NCI-H2081 (cell line): ENCODE measurements at places on chromosomes 4 and X.

- DNase-seq = no peak
Observed at GRCh38 chr4:70277121-70277520, 34.7 kb downstream of the CSN3 start.

GRCh38 chrX:38803243-38803587, 2.0 kb downstream of the MID1IP1 start:
- DNase-seq = no peak

DNA sequence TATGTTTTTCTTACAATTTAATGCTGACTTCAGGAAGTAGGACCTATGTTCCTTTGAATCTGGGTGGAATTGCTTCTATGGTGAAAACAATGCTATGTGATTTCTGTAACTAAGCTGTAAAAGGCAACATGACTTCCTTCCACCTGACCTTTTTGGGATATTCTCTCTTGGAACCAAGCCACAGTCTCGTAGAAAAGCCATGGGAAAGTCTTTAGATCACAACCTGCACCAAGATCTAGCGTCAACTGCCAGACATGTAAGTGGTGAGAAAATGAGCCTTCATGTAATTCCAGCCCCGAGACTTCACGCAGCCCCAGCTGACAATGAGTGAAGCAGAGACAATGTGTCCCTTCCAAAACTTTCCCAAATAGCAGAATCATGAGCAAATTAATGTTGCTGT, 297.0 kb upstream of the DCAF8L1 start:
- no peak for DNase-seq

GRCh38 chrX:50877310-50877709, 33.2 kb upstream of the BMP15 start:
- no peak for DNase-seq

- no peak for DNase-seq
Observed at GRCh38 chrX:120464411-120464810, 4.7 kb downstream of the LAMP2 start.

- DNase-seq = no peak
Observed at GRCh38 chr4:41157009-41157408, 57.3 kb downstream of the APBB2 start.

GRCh38 chrX:55006827-55007621, 6.9 kb downstream of the APEX2 start:
- no peak for DNase-seq

DNA sequence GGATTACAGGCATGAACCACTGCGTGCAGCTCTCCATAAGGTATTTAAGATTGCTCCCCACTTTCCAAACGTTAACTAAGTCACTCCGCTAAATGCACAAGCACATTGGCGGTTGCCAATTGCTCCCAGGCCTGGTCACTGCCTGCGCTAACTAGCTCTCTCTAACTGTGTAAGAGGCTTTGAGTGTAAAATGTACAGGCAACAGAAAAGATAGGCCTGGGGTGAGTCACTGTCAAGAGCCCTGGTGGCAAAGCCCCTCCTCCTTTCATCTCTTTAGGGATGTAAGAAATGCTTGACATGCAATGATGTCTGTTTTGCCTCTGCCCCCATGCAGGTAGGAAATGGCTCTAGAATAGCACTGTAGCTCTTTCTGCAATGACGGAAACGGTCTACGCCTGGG, 329.7 kb upstream of the GATB start:
- DNase-seq = no peak

DNA sequence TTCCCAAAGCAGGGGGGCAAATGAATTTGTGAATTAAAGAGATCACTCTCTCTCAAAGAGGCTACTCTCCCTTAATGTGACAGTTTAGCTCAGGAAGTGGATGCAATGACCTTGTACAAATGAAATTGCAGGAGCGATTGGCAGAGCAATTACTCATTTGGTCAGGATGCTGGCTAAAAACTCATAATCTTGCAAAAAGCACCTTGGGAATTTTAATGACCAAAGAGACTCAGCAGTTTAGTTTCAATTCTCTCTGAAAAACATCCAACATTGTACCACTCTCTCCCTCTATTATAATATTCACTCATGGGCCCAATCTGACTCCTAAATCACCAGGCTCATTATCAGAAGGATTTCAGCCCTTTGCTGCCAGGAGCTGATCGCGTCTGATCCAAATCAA, 26.1 kb downstream of the PDGFC start:
- no peak for DNase-seq

- DNase-seq = no peak
Observed at GRCh38 chr4:56843421-56843899, 22.0 kb upstream of the SPINK2 start.

- DNase-seq = no peak
Observed at GRCh38 chrX:666762-667720, 36.5 kb downstream of the SHOX start.

- no peak for DNase-seq
Observed at GRCh38 chr4:174708381-174708780, 120.7 kb downstream of the GLRA3 start.

GRCh38 chrX:155896512-155896911, 15.4 kb downstream of the VAMP7 start:
- no peak for DNase-seq

DNA sequence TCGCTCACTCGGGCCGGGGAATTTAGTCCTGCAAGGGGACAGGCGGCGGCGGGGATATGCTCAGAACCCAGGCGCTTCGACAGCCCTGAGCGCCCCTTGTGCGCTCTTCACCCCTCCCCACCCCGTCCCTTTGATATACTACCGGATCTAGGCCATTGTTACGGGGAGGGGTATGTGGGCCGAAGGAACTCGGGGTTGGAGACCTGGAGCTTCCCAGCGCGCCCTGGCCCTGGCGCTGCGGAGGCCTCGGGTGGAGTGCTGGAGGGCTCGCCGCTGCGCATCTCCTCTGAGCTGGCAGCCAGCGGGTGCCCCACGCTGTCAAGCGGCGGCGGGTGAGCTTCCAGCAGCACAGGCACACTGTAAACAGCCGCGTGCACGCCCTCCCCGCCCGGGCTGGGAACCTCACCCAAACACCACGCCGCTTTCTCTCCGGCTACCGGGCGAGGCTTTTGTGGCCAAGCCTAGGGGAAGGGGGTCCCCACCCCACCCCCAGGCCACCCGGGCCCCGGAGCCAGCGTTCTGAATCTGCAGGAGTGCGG, 54.5 kb upstream of the BCOR start:
- DNase-seq = peak; percentile 50

GRCh38 chrX:96425200-96425599, 259.4 kb upstream of the DIAPH2 start:
- no peak for DNase-seq
